Osteoblast (primary cell): ENCODE measurements at places on chromosomes 5 and 9. TPM values are rescaled to one million over a fixed set of nuclear protein-coding genes. Genes with fewer than 3 reads are reported as not detected.

- DNase-seq = peak; percentile 38
Observed at GRCh38 chr5:77133061-77133758, 46.1 kb upstream of the ZBED3 start.

- no peak for DNase-seq
Observed at GRCh38 chr5:83864652-83865051, 144.0 kb upstream of the HAPLN1 start.

GRCh38 chr5:102857076-102857818, 102.1 kb downstream of the PAM start:
- DNase-seq = peak; percentile 13

GRCh38 chr5:177099422-177100093, 12.8 kb downstream of the FGFR4 start:
- peak; percentile 59 for DNase-seq

Gene SH3PXD2B
- total RNA-seq = 58.3 and 59.2 TPM in 2 replicates

- DNase-seq = peak; percentile 38
Observed at GRCh38 chr5:128304088-128304487, 220.5 kb downstream of the SLC12A2 start.

DNA sequence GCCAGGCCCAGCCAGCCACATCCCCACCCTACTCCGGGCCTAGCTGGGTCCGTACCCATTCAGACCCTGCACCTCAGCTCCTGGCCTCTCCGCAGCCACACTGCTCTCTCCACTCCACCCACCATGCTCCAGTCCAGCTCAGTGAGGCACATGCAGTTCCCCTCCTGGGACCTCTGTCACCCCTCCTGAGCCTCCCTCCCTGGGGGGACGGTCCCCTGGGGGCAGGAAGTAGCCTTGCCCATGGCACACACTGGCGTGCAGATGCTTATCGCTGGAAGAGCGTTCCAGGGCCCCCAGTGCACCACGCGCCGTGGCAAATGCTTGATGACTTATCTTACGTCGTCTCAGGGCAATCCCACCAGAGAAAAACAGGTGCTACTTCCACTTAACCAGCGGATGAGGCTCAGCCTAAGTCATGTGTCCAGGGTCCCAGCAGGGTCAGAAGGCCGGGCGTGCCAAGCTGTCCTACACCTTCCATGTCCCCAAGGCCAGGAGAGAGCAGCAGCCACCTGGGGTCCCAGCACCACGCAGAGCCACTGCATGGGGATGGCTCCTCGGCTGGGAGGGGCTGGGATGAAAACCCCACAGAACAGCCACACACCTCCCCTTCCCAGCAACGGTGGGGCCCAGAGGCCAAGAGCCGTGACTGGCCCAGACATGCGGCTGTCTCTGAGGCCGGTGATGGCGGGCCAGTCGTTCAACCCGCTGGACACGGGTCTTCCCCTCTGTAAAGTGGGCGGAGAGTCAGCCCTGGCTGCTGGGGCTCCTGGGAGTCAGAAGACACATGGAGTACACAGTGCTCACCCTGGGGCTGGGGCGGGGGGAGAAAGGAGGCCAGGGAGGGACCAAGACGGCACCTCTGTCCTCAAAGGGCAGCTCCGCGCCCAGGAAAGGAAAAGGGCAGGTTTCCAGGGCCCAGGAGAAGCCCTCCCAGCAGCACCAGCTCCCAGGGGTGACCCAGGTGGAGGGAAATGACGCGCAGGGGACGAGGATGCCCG, 2.6 kb upstream of the CCDC187 start:
- no peak for DNase-seq

DNA sequence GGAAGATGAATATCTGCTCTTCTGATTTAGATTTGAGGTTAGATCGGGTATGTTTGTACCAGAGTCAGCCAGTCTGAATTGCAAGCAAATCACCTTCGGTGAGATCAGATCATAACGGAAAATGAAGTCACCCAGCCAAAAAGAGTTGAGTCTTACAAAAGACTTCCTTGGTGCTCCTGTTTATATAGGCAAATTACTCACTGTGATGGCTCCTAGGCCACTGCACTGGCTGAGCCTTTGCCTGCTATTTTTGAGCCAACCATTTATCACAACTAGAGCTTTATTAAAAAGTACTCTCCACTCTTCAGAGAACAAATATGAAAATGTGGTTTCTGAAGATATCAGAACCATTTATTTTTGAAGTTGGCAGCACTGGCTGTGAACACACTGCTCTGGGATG, 277.7 kb upstream of the PCSK5 start:
- no peak for DNase-seq
